ENCODE measurements at places on chromosomes 5 and 9.

DNA sequence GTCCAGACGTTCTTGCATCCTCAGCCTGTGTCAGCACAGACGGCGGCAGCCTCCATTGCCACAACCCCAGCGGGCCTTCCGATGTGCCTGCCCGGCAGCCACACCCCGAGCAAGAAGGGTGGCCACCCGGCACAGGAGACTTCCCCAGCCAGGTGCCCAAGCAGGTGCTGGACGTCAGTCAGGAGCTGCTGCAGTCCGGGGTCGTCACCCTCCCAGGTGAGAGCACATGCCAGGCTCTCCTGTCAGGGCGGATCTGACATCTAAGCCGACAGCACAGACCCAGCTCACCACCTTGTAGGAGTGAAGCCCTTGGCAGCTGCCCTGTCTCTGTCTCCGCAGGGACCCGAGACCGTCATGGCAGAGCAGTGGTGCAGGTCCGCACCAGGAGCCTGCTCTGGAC, 48.3 kb upstream of the LRRC14B start:
- no peak for DNase-seq

DNA sequence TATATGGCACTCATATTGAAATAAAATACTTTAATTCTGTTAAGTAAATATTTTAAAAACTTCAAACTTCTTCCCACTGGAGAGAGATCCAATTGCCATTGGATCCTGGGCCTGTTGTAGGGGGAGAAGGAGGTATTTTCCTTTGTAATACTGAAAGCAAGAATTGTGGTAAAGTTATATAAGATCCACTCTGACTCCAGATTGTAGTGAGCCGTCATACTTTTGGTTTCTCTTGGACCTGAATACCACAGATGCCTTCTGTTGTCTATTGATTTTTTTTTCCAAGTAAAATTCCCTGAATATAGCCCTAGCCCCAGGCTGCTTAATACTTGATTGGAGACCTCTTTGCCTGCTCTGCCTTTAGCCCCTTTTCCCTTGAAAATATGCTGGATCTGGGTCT, 86.9 kb downstream of the ATG10 start:
- no peak for DNase-seq

DNA sequence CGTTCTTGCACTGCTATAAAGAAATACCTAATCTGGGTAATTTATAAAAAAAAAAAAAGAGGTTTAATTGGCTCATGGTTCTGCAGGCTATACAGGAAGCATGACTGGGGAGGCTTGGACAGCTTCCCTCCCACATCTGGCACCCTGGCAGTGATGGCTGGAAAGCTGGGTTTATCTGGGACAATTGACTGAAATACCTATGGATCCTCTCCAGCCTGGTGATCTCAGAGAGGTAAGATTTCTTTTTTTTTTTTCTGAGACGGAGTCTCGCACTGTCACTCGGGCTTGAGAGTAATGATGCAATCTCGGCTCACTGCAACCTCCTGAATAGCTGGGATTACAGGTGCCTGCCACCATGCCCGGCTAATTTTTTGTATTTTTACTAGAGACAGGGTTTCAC, 22.7 kb upstream of the UGCG start:
- no peak for DNase-seq

GRCh38 chr5:56549096-56549886, 266.1 kb upstream of the MAP3K1 start:
- no peak for DNase-seq

DNA sequence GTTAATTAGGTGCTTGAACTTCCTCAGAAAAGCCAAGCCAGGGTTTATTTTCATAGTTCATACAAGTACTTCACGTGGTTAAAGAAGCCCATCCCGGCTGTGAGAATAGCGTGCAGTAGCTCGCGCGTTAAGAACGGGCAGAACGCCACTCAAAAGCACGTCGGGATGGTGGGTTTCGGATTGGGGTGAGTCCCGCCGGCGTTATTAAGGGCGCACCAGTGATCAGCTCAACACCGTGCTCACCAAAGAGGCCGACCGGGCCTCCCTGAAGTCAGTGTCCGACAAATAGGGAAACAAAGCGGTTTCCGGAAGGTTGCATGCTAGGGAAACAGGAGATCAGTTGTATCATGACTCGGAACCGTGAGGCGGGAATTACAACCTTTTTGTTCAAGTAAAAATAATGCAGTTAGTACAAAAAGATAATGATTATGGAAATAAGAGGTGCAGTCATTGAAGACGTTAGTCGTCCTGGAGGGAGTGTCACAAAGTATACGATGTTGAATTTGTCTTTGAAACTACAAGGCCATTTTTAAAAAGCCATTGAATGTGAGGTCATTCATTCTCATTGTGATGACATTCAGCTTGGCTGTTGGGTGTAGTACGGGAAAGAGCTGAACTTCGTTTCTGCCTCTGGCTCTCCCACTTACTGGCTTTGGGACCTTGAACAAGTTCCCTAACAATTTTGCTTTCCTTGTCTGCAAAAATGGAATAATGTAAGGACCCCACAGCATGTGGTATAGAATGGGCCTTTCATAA, 992 bp downstream of the SETD9 start:
- peak; percentile 56 for DNase-seq

DNA sequence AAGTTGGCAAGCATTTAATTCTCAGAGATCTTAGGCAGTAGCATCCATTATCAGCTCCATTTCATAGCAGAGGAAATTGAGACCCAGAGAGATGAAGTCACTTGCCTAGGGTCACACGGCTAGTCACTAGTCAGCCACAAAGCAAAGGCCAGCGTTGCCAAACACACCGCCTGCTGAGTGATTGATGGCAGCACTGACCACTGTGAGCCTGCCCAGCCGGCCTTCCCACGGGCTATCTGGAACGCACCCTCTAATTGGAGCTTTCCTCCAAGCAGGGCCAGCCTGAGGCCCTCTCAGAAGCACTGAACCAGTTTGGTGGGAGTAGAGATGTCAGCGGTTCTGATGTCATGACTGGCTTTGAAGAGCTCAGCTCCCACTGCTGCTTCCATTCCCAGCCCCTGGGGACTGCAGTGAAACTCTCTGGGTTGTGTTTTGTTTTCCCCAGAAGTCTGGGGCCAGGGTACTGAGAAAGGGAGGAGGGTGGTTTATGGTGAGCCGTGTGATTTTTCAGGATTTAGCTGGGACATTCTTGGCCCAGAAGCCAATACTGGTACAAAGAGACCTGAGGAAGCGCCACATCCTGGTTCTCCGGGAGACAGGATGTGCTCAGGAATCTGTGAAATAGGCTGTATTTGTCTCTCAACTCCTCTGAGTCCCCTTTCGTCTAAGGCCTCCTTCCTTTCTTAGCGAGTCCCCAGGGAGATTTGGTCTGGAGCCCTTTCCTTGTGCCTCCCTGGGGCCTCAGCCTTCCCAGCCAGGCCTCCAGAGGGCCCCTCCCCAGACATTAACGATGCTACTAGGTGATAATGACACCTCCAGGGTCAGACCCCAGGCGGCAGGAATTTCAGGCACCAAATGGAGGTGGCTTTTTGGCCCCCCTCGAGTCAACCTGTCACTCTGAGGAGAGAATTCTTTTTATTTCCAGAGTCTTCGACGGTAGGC, 44.5 kb downstream of the SPRY4 start:
- DNase-seq: no peak

GRCh38 chr9:124598048-124598447, 90.8 kb upstream of the NR5A1 start:
- DNase-seq: no peak

- no peak for DNase-seq
Measured at GRCh38 chr9:19998153-19998552, 209.3 kb upstream of the SLC24A2 start.

- no peak for DNase-seq
Measured at GRCh38 chr5:76590027-76590426, 33.2 kb downstream of the F2RL2 start.

DNA sequence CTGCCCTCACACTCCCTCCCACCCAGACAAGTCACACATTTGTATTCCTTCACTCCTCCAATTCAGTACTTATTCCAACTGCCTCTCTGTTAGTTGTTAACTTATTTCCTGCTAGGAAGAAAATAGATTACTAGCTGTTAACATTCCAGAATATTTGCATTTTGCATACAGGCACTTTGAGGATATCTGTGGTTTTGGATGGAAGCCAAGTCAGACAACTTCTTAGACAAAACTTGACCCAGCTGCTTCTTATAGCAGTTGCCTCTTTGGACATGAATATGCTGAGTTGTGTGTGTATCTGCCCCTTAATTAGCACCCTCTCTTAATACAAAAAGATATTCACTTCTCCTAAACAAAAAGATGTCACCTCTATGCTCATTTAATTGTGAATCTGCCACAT, 1280.6 kb upstream of the ACO1 start:
- no peak for DNase-seq

All from pancreas (tissue), 10 donors.